ENCODE measurements at places on chromosomes 3 and 15.

GRCh38 chr3:6041894-6042293, 819.0 kb upstream of the GRM7 start:
- DNase-seq: no peak

GRCh38 chr15:31482122-31482922, 155.7 kb downstream of the KLF13 start:
- DNase-seq: no peak

DNA sequence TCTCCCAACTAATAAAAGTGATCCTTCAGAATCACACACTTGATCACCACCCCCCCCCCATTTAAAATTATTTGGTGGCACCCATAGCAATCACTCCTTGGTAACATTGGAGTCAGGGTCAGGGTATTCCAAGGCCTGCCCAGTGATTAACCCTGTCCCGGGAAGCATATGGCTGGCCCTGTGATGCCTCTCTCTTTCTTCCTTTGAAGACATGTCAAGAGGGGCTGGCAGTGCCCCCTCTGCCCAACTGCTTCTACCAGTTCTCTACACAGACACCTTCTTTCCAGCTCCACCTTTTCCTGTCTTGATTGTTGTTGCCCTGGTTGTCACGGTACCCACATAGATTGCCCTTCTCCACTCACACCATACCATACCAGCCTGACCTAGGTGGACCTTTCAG, 30.9 kb upstream of the MANF start:
- DNase-seq: no peak

- no peak for DNase-seq
These were observed 299.5 kb downstream of the GAP43 start for GRCh38 chr3:115922681-115923347.

DNA sequence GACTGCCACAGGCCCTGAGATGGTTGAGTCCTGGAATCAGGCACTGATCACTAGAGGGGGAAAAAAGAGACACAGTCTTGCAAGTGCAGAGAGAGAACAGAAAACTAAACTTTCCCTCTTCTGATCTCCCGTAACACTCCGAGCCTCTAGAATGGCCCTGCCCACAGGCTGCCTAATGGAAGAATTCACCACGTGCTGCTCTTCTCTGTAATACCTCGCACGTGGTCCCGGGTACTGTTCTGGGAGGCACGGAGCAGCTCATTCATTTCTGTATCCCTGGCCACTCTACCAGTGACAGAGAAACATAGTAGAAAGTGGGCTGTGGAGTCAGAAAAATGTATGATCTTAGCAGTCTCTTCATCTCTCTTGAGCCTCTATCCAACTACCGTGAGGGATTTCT, 30.4 kb downstream of the VGLL4 start:
- no peak for DNase-seq

DNA sequence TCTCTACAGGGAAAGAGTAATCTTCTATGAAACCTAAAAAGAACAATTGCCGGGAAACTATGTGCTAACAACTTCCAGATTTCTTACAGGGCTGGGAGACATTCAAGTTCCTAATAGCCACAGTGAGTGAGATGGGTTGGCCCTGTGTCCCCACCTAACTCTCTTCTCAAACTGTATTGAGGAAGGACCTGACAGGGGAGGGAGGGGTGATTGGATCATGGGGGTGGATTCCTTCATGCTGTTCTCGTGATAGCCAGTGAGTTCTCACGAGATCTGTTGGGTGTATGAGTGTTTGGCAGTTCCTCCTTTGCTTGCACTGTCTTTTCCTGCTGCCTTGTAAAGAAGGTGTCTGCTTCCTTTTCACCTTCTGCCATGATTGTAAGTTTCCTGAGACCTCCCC, 958.7 kb downstream of the AGBL1 start:
- no peak for DNase-seq

DNA sequence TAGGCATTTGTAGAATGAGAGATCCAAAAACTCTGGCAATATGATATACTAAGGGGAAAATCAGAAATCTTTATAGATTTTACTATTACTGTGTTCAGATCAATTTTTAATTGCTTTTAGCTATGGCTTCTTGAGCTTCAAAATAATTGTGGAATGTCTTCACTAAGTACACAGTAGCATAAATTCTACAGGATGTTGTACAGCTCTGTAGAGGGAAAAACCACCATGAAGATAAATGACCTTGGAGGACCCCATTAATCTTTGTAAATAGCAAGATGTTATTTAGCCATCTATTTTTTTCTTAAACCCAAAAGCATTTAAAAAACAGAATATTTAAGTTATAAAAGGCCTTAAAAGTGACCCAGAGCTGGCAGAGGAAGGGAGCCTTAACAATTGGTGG, 43.9 kb upstream of the FNDC3B start:
- DNase-seq: no peak

GRCh38 chr15:98699591-98700424, 51.5 kb downstream of the IGF1R start:
- no peak for DNase-seq

- no peak for DNase-seq
These were observed 4.8 kb upstream of the PLXNB1 start for GRCh38 chr3:48434591-48435222.

DNA sequence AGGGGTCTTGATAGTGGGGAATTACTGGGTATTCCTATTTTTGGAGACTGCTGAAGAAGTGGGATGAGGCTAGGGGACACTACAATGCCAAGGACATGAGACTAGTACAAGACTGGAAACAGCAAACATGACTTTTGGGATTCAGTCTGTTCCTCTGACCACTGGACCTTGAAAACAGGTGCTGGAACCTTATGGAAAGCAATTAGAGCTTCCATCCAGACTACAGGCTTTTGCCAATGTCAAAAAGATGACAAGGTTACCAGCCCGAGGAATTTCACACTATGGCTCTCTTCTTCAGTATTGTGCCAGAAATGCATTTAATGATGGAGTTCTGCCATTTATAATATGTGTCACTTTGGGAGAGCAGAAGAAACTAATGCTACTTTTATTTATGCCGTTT, 282.6 kb downstream of the GAP43 start:
- no peak for DNase-seq

GRCh38 chr3:148896062-148896461, 31.0 kb downstream of the CPA3 start:
- DNase-seq: no peak

GRCh38 chr3:139202959-139203349, 140.9 kb upstream of the MRPS22 start:
- DNase-seq: no peak

- DNase-seq: no peak
These were observed 13.1 kb upstream of the ETV5 start for GRCh38 chr3:186121968-186122367.

- peak; percentile 78 for DNase-seq
These were observed 141.0 kb downstream of the LPP start for GRCh38 chr3:188294823-188295487.

GRCh38 chr3:3545360-3545759, 253.9 kb upstream of the LRRN1 start:
- DNase-seq: no peak

GRCh38 chr3:180870008-180870699, 42.3 kb upstream of the FXR1 start:
- DNase-seq: no peak

DNA sequence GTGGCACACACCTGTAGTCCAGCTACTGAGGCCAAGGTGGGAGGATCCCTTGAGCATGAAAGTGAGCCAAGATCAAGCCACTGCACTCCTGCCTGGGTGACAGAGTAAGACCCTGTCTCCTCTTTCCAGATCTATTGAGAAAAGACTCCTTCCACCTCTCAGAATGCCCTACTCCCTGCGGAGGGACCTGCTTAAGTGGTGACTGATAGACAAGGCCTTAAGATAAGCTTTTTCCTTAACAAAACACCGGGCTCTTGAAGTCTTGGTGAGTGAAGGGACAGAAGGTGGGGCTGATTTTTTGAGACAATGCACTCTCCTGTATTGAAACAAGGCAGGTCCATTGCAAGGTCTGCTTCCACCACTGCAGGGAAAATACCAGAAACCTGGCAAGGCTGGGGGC, 338.4 kb upstream of the FRG2C start:
- no peak for DNase-seq

- no peak for DNase-seq
These were observed 37.7 kb upstream of the NAALADL2 start for GRCh38 chr3:174821477-174821876.

DNA sequence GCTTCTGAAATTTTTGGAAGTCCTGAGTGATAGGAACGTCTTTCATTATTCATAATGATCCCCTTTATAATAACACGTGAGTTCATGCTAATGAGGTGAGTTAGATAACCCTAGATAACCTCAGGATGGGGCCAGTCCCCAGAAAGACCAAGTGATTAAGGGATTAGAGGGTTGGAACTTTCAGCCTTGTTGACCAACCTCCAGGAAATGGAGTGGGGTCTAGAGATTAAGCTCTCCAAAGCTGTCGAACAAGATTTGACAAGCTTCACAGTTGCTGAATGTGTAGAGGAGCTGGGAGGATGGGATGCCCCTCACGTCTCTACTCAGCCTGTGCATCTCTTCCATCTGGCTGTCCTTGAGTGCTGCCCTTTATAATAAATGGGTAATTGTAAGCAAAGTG, 107.1 kb downstream of the ZMAT3 start:
- DNase-seq: no peak

DNA sequence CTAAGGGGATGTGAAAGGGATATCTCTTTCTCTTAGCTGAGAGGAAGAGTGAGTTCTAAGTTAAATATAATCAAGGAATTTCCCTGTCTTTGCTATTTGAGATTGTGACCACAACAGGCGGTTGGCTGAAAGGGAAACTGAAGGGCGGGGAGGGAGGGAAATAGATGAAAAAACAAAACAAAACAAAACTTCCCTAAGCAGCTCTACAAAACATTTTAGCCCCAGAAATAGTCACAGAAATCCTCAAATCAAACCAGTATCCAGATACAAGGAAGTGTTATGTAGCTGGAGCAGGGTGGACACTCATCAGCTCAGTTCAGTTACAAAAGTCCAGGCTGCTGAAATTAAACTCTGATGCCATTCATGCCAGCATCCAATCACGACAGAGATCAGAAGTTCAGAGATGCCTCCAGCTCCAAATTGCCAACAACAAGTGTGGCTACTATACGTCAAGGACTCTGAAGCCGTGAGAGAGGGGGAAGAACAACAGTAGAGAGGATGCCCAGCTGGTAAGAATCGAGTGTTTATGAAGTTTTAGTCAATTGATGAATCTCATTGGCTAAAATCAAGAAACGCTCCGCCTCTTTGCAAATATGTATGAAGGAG, 319 bp upstream of the TP63 start:
- peak; percentile 48 for DNase-seq

DNA sequence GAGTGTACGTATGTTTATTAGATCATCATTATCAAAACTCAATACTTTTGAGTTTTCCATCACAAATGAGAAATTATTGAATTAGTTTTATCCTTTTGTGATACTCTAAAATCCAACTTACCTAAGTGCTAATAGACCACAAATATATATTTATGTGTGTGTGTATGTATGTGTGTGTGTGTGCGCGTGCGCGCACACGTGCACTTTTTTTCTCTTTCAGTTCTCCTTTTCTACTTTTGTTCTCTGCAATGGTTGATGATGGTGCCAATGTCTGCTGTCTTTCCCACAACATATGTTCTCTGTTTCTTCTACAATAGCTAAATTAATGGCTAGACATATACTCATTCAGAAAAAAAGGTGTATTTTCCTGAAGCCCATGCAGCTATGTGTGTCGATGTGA, 571.6 kb upstream of the ARPP21 start:
- no peak for DNase-seq

- DNase-seq: no peak
These were observed 65.7 kb upstream of the CHMP2B start for GRCh38 chr3:87161417-87161816.

- peak; percentile 74 for DNase-seq
These were observed 7.5 kb upstream of the ALCAM start for GRCh38 chr3:105359098-105359762.

DNA sequence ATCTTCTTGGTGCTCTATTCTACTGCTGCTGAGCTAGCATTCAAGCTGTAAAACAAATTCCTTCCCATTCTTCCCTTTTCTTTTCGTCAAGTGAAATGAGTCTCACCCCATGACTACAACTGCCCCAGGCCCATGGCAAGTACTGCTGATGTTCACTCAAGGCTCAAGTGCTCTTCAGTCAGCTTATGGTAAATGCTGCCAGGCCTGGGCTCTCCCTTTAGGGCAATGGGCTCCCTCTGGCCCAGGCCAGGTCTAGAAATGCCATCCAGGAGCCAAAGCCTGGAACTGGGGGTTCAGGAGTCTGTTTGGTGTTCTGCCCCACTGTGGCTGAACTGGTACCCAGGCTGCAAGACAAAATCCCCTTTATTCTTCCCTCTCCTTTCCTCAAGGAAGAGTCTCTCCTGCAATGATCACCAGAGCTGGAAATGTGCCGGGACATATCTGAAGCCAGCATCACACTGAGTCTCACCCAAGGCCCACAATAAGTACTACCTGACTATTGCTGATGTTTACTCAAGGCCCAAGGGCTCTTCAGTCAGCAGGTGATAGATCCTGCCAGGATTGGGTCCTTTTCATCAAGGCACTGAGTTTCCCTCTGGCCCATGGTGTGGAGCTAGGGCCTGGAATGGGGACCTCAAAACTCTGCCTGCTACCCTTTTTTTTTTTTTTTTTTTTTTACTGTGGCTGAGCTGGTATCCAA, 205.0 kb upstream of the STAC start:
- DNase-seq: no peak

DNA sequence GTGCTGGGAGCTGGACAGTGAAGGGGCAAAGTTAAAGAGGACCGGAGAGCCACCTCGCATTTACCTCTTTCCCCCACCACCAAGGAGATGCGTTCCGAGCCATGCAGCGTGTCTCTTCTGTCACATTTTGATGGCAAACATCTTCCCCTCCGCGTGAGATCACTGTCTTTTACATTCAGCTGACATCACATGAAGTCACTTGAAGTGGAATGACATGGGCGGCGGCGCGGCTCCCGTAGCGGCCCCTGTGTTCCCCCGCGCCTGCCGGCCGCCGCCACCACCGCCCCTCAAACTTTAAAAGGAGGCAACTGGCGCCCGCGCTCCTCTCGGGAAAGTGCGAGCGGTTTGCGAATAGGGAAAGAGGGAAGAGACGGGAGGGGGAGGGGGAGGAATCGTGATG, at the start of gene FEZF2:
Gene FEZF2, minus strand, starts transcription at position 336 of the 400 bp plus-strand sequence. CDS start 682 bp downstream, outside the sequence.
- no peak for DNase-seq

DNA sequence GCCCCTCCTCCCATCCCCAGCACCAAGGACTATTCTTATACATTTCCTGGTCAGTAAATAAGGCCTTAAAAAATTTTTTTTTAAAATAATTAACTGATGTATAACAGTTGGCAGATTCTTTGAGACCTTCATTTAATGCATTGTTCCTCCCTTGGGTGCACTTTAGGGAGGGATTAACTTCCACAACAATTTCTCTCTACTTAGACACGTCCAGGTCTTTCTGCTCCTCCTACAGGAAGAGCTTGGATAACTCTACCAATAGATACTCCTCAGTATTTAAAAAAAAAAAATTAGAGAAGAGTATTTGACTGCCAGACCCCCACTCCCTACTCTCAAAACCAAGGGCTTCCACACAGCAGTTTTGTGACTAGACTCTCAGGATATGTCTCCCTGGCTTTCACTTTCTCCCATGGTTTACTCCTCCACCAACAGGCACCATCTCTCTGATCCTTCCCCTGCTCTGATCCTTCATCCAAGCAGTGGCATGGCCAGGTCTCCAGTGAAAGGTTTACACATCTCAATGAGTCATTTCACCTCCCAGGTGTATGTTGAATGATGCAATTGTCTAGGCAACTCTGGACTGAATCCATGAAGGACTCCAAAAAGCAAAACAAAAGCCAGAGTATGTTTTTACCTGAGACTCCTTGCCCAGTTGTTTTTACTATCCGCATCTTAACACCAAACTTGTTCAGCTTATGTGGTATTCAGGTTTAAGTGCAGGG, 7.4 kb downstream of the ZIC4 start:
- no peak for DNase-seq
